ENCODE measurements at places on chromosomes 2 and 18. TPM values are rescaled to one million over a fixed set of nuclear protein-coding genes. Genes with fewer than 3 reads are reported as not detected.
A peak's percentile ranks its signal among the peaks of the same experiment; 100 is the strongest.

- no peak for DNase-seq
These were observed 134.5 kb upstream of the TTC39C start for GRCh38 chr18:23879966-23880565.

DNA sequence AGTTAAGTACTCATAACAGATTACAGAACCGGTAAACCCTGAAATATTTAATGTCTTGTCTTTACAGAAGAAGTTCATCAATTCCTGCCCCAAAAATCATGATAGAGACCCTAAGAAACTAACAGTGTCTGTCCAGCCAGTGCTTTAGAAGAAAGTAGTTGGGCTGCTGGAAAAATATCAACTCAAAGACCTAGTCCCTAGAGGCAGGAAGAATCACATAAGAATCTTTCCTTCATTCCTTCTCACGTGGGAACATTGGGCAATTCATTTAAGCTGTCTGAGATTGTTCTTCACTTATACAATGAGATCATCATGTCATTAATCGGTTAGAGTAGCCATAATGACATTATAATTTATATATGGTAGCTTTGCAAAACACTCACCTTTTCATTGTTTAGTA, 156.4 kb downstream of the CCBE1 start:
- DNase-seq: no peak

PCARE gene
- 0.03 TPM for polyA plus RNA-seq

GRCh38 chr2:1487758-1488157, 74.5 kb downstream of the TPO start:
- DNase-seq: peak; percentile 71
